ENCODE measurements at places on chromosomes 4 and X. TPM values are rescaled to one million over a fixed set of nuclear protein-coding genes. Genes with fewer than 3 reads are reported as not detected.

DNA sequence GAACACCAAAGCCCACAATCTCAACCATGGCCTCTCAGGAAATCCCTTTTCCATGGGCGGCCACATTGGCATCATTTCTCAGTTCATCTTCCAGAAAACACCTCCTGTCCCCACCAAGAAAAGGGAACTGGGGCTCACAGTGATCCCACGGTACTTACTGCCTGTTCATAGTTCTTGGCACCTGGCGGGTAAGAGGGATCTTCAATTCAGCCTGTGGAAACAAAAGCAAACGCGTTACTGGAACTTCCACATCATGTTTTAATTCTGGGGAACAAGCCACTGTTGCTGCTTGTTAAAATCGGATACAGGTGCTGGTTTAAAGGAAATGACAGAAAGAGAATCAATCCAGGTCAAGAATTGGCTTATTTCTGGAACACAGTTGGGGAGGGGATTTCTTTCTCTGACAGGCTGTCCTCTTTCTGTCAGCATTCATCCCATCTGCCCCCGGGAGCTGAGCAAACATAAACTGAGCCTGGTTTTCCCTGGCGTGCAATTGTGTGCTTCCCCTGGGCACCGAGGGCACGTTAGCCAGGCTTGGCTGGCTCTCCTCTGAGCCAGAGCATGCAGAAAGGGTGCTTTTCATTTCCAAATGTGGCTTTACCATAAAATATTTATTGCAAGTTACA lies 16.8 kb downstream of the CLNK start:
- no peak for DNase-seq

The MAGEA1 gene
- total RNA-seq, result not detected

The TMEM165 gene
- total RNA-seq, result 38.3 TPM

The DNASE1L1 gene
- 52.3 TPM for total RNA-seq

- no peak for DNase-seq
Measured at GRCh38 chrX:121504153-121504552, 456.7 kb downstream of the GLUD2 start.

- no peak for DNase-seq
Measured at GRCh38 chr4:140617499-140618248, 48.9 kb upstream of the UCP1 start.

- DNase-seq, result no peak
Measured at GRCh38 chr4:189090174-189090814, 850.4 kb upstream of the FRG1 start.

DNA sequence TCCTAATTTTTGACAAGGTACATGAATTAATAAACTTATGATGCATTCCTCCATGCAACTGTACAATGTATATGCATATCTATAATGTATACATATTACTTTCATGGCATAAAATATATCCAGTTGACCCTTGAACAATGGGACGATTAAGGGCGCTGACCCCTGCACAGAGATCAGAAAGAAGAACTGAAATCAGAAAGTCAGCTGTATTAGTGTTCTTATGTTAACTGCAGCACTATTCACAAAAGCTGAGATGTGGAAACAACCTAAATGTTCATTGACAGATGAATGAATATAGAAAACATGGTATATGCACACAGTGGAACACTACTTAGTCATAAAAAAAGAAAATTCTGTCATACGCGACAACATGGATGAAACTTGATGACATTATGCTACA lies 457.1 kb downstream of the GBA3 start:
- DNase-seq, result no peak

- DNase-seq, result no peak
Measured at GRCh38 chr4:94843216-94843615, 85.5 kb downstream of the BMPR1B start.

The FATE1 gene
- not detected for total RNA-seq

The GRIPAP1 gene
- total RNA-seq, result 20.1 TPM

DNA sequence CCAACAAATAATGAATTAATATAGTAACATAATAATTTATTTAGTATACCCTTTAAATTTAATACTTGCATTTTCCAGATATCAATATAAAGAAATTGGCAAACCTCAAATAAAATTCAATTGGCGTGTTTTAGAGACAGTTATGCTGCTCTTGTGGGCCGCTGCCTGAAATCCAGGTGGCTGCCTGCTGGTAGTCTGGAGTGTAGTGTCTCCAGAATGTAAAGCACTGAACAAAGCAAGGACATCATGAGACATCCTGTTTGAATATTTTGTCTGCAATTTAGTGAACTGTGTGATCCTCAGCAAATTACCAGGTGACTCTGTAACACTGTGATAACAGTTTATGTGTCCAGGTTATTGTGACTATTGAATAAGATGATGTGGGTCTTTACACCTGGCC lies 29.9 kb downstream of the ZFP42 start:
- DNase-seq, result no peak

- no peak for DNase-seq
Measured at GRCh38 chr4:2958446-2958845, 4.8 kb downstream of the NOP14 start.

DNA sequence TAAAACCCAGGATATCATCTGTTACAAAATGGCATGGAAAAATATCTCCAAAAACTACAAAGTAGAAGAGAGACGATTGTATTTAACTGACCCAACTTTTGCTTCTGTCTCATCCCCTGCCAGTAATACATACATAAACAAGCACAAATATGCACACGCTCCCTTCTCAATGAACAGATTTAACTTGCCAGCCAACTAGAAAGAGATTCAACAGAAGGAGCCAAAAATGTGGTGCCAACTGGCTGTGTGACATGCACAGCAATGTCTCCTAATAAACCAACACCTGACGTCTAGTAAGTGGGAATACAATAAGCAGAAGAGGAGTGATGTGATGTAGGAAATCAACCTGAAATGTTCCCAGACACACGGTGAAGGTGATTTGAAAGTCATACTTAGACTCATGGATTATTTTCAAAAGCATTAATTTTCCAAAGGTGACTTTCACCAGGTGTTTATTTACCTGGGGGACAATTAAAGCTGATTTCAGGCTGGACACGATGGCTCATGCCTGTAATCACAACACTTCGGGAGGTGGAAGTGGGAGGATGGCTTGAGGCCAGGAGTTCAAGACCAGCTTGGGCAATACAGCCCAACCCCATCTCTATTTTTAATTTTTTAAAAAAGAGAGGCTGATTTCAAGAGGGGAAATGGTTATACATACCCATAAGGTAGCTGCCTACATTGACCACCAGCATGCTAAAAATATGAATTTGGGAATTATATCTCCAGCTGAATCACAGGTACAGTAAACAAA lies 33.7 kb downstream of the SH3RF1 start:
- DNase-seq, result no peak

GRCh38 chr4:88054901-88055300 lies 47.5 kb downstream of the PKD2 start:
- no peak for DNase-seq

GRCh38 chrX:40651620-40652223 lies 4.4 kb upstream of the CXorf38 start:
- no peak for DNase-seq

GRCh38 chr4:152344001-152344400 lies 191.9 kb downstream of the FBXW7 start:
- DNase-seq, result no peak

The RAB33A gene
- total RNA-seq, result 0.32 TPM

DNA sequence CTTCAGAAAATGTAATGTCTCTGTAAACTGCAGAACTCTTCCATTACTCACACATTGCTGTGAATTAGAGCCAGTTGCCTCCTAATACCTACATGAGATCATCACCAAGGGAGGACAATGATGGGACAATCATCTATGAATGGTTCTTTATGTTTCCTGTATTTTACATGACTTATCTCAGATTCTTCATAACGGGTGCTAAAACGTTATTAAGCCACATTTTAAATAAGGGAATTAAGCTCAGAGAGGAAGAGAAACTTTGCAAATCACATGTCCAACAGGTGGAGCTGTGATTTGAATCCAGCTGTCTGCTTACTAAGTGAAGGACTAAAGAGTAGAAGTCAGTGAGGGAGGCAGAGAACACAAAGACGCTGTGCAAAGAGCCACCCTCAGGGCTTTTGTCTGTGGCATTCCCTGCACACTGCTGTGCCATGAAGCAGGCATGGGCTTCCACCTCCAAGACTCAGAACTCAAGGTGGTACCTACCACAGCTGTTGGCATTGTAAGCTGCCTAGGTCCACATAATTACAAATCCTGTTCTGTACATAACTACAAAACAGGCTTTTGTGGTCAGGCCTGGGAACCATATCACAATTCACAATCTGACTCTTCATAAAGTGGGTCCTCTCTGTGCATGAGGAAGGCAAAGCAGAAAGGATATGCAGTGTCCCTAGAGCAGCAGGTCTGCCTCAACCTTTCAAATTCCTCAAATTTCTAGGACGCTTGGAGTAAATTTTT lies 12.8 kb downstream of the TBC1D9 start:
- no peak for DNase-seq

The PAGE4 gene
- total RNA-seq, result not detected

DNA sequence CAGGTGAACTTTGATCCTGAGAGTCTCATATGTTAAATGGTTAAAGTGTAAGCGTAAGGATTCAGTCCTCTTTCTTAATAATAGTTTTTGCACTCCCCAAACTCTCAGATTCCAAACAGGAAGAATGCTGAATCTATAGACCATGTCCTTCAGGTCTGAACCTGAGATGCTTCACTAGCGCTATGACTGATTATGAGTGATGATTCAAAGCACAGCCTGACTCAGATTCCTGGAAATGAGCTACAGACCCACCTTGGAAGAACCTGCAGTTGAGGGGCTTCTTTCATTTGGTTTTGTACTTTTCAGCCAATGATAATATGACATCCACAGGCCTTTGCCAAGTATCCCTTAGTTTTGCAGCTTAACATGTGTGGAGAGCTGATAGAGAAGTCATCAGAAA lies 1.4 kb downstream of the EDNRA start:
- no peak for DNase-seq

GRCh38 chrX:154396973-154397887 lies 947 bp upstream of the RPL10 start:
- DNase-seq, result peak; percentile 86

The SRPK3 gene
- 43.3 TPM for total RNA-seq

Measured in Right ventricle myocardium inferior (tissue), 1 donor.